Mammary epithelial cell (primary cell): ENCODE measurements at places on chromosomes 1 and 21.
A peak's percentile ranks its signal among the peaks of the same experiment; 100 is the strongest.

DNA sequence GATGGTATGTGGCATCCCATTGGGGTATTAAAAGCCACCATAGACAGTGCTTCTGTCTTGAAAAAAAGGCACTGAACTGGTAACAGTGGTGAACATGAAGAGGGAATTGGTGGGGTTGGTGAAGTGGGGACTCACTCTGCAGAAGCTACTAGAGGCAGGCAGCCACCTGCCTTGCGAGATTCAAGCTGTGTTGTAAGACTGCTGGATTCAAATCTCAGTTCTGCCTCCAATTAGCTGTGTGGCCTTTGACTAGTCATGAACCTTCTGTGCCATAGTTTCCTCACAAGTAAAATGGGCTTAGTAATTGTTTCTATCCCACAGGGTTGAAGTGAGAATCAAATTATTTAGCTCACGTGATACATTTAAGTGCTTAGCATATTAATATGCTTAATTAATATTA lies 16.6 kb upstream of the ELOA start:
- DNase-seq, result no peak

DNA sequence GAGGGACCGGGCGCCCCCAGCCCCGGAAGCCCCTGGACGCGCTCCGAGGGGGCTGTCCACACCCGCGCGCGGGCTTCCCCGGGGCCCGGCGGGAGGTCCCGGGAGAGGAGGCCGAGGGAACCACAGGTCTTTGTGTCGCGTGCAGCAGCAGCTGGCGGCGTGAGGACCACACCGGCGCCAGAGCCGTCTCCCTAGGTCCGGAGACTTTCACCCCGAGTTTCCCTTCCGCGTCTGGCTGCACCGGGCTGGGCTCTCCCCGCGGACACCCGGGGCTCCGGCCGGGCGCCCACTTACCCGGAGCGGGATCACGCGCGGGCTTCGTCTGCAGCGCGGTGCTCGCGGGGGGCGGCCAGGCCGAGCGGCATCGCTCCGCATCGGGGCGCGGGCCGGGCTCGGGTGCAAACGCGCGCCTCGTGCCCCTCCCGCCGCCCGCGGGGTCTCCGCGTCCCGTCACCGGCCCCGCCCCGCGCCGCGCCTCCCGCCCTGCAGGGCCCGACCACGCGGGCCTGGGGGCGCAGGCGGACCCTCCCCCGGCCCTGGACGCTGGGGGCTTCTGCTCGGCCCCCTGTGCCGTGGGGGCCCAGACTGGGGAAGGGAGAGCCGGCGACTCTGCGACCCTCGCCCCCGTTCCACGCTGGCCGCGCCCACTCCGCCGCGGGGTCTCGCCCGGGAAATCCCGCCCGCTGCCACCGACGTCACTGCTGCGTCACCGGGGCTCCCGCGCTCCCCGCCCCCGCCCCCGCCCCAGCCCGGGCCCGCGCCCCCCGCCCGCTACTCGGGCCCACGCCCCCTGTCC lies at the start of gene GNG4:
Gene GNG4 (minus strand): TSS at position 417 of the 796 bp plus-strand sequence. CDS start 65,946 bp downstream, outside the sequence.
- no peak for DNase-seq

- DNase-seq, result no peak
These were observed 245.7 kb upstream of the JUN start for GRCh38 chr1:59029411-59030167.

DNA sequence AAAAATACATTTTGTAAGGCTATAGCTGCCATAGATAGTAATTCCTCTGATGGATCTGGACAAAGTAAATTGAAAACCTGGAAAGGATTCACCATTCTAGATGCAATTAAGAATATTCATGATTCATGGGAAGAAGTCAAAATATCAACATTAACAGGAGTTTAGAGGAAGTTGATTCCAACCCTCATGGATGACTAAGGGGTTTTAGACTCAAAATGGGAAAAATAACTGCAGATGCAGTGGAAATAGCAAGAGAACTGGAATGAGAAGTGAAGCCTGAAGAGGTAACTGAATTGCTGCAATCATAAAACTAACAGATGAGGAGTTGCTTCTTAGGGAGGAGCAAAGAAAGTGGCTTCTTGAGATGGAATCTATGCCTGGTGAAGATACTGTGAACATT lies 230.8 kb downstream of the KCTD3 start:
- DNase-seq, result no peak

DNA sequence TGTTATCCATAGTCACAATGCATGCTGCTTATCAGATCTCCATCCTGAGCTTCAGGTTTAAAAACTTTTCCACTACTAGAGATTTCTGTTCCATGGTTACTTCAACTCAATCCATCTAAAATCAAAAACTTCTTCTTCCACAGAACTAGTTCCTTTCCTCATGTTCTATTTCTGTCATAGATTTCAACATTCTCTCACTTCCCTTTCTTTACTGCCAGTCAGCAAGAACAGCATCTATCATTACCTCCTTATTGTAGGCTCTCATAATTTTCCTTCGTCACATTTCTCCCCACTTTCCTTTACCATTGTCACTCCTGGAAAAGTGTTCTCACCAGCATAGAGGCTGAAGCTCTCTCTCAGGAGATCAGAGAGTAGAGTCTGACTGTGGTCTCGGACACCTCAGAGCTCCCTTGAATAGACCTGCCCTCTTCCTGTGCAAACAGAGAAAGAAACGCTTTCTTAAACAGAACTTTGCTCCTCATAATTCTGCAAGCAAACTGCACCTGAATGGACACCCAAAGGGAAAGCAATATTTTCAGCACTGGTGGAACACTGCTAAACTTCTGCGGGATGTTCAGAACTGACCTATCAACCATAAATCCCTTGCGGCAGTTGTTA lies 48.7 kb upstream of the KIRREL1 start:
- DNase-seq, result no peak

DNA sequence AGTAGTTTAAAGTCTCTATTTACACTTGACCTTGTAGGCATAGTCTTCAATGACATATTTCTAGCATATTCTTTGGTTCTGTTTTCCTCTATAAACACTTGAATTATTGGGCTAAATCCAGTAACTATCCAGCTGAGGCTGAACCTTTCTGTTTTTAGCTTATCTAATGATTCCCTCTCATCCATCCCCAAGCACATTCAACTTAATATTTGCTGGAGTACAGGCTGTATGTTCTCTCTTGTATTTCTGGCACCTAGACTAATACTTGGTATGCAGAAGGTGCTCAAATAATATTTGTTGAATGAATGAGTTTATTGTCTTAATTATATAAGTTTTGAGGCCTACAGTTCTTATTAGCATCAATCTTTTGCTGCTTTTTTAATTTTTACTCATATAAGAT lies 88.7 kb downstream of the RABGAP1L start:
- no peak for DNase-seq

- peak; percentile 80 for DNase-seq
These were observed 825 bp downstream of the DCAF8 start for GRCh38 chr1:160261556-160261892.

DNA sequence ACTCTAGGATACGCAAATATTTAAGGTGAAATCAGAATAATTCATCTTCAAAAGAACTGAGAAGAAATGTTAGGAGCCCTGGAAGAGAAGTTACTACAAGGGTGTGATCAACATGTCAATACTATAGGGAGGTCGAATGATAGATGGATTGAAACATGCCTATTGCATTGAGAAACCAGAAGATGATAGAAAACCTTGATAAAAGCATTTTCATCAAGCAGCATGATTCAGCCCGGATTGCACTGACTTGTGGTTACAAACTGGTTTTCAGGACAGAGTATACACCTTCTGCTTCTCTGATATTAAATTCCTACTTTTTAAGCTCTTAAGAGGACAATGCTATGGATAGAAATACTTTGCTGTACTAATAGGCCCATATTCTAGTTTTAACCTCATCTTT lies 164.2 kb downstream of the FMN2 start:
- DNase-seq, result no peak

DNA sequence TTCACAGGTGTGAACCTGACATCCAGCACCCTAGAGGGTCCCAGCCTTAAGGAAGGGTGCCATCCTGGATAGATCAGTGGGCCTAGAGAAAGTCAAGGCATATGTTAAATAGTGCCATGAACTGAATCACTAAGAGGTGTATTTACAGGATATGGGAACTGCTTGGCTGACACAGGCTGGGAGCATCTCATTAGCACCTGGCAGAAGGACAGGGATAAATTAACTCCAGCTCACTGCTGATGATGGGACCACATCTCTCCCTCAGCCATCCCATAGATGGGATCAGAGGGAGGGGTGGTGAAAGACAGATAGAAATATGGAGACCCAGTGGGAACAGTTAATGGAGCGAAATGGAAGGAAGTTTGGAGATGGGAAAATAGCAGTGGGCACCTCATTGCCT lies 122.0 kb downstream of the IGSF21 start:
- no peak for DNase-seq

DNA sequence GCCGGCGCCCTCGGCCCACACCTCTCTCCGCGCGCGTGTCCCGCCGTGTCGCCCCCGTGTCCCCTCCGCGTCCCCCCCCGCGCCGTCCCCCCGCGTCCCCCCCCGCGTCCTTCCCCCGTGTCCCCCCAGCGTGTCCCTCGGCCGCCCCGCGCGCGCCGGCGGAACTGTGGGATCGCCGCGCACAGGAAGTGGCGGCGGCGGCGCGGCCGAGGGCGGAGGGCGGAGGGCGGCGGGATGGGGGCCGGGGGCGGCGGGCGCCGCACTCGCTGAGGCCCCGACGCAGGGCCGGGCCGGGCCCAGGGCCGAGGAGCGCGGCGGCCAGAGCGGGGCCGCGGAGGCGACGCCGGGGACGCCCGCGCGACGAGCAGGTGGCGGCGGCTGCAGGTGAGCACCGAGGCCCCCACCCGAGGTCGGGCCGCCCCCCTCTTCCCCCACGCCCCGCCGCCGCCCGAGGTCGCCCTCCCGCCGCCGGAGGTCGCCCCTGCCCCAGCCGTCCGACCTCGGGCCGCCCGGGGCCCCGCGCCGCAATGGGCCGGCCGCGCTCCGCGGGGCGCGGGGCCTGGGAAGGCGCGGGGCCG lies at the start of gene AGPAT3:
Gene AGPAT3 (plus strand): TSS at position 262 of the 578 bp plus-strand sequence. CDS start 94,459 bp downstream, outside the sequence.
- no peak for DNase-seq

DNA sequence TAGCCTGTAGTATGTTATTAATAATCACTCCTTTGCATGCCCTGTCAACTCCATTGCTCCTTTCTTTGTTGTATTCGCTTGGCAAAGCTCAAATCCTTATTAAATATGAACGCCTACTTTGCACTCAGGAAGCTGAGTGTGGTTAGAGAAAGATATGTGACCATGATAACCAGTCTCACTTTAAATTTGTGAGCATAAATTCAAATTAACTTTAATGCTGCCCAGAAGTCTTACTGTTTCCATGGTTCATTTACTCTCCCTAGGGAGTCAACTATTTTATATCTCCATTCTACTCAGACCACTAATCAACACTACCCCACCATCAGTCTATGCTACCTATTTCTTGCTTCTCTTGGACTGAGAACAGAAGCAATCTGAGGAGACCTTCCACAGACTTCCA lies 12.1 kb upstream of the EPHX4 start:
- no peak for DNase-seq

DNA sequence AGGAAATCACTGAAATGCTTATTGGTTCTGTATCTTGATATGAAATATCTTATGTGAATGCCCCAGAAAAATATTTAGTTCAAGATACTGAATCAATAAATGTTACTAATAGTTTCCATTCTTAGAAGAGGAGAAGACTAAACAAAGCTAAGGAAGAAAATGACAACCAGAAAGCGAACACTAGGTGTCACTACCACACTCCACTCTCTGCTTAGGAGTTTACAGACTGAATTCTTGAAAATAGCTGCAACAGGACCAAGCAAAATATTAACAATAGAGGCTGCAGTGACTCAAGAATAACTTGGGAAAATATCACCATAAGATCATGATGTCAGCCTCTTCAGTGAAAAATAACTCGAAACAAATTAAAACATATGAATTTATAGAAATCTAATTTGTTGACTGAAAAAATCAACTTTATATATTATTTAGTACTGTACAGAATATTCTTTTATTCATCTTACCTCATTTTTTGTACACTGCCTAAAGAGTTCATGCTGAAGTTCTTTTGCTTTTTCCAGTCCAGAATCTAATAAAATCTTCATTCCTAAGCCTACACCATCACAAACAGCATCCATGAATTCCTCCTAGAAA lies 61.6 kb downstream of the KIF14 start:
- DNase-seq, result peak; percentile 35

- DNase-seq, result no peak
These were observed 1.3 kb downstream of the SLC2A1 start for GRCh38 chr1:42957229-42957879.

DNA sequence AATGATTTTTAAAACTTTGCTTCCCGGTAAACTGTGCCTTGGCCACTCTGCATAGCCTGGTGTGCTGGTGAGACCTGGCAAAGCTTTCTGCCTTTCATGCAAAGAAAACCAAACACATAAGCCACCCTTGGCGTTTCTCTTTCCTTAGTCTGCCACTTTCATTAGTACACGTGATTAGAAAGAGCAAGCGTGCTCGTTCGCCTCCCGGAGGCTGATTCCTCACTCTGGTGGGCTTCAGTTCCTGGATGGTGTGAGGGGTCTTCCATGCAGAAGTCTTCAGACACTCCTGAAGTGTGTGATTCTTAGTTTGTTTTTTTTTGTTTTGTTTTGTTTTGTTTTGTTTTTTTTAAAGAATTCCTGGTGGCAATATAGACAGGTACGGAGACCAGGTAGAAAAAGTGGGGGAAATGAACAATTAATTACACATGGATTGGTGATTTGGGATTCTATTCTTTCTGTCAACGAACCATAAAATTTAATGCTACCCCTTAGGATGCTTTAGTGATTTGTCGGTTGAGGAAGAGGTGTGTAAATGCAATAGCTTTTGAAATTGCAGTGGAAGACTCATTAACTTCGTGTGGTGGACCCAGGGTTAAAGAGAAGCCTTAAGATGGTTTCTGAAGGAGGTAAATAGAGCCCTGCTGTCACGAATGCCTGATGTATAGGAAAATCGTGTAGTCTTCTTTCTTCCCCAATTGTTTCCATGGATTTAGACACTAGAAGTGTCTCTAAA lies 2.1 kb downstream of the GALNT2 start:
- DNase-seq, result no peak

GRCh38 chr1:94156096-94156625 lies 35.2 kb upstream of the ABCA4 start:
- DNase-seq, result no peak

DNA sequence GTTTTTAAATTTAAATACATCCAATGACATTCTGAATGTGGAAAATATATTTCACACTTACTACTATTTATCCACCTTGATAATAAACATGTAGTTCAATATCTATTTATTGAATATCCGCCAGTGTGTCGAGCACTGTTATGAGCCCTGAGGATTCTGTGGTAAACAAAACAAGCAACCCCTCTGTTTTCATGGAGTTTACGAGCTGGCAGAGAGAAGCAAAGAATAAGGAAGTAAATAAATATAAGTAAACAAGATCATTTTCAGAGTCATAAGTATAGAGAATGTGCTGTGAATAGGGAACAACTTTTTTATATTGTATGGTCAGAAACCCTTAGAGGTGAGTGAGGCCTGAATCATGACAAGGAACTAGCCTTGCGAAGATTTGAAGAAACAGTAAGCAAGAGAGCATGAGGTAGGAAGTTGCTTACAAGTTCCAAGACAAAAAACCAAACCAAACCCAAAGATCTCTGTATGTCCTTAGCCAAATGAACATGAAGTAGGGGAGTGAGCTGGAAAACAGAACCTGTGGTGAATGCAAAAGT lies 6.4 kb upstream of the SERBP1 start:
- DNase-seq, result no peak

GRCh38 chr1:184429335-184429734 lies 42.5 kb downstream of the C1orf21 start:
- no peak for DNase-seq

GRCh38 chr1:224262373-224263054 lies 67.5 kb downstream of the NVL start:
- no peak for DNase-seq
